ENCODE measurements at places on chromosomes 13 and 19.

DNA sequence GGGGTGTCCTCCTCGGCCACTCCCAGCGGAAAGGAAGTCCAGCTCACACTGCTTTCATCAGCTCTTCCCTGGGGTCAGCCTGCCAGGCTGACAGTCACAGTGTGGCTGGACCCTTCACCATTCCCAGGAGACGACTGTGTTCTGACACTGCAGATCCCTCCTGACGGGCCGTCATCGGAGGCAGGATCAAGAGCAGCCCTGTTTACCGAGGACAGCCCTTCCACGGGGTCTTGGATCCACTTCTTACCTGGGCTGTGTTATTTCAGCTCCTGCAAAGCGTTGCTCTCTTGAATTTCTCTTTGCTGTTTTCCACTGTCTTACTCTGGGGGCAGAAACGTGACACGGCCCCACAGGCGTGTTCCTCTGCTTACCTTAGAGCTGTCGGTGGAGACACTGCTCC lies 149.9 kb upstream of the SOX1 start:
- DNase-seq = no peak

- DNase-seq = no peak
Measured at GRCh38 chr13:51101636-51102235, 9.3 kb downstream of the C13orf42 start.

GRCh38 chr19:33508941-33509614 lies 12.5 kb downstream of the PEPD start:
- no peak for DNase-seq

- DNase-seq = no peak
Measured at GRCh38 chr13:49271264-49271663, 23.5 kb downstream of the CDADC1 start.

DNA sequence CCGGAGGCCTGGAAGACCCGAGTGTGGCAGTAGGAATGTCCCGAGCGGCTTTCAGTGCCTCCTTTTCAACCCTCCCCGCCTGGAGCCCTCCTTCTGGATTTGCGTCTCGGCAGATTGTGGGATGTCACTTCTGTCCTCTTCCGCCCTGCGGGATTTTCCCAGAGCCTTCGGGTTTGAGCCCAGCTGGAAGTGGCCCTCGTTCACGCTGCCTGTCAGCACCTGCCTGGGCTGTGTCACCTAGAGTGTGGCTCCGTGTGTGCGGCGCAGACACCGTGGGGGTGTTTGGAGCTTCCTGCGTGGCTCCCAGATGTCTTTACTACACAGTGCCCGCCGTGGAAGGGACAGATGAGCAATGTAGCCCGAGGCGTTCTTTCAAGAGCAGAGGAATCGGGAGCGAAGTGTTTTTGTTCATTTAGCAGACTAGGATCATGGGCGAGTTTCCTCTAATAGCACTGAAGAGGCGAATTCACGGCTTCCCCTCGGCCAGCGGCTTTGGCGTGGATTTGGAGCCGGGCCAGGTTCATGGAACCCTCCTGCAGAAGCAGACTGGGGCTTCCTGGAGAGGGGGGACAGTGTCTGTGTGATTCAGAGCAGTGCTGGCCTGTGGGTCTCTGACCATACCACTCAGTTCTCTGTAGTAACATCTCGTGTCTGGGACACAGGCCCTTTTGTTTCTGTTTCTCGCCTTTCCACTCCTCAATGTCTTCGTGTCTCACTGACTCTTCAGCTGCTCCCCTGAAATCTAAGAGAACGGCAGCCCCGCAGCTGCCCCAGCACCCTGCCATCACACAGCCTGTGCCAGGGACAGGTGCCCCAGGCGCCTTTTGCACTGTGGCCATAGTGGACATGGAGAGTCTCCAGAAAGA lies 68.0 kb downstream of the KDM4B start:
- no peak for DNase-seq

DNA sequence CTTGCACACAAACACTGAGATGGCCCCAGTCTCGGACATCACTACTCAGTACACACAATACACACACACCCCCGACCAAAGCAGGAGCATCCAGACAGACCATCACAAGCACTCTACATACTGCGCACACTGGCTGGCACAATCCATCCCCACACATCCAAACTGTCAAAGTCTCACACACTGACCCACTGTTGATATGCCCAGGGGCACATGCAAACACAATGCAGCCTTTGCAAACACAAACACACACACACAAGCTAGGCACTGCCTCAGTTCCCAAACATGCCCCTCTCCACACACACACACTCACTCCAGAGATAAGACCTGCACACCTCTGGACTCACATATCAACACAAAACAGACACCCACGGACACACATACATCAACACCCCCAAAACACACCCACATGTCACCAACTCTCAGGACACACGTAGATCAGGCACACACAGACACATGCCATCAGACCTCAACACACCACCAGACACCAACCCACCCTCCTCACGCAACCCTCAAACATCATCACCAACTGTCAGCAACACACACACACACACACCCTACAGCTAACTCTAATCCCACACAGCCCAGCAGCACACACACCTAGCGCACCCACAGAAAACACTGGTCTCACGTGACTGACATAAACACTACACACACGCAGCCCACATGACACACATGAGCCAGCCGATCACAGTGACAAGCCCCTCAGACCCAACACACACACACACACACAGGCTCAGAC lies 1.9 kb downstream of the BBC3 start:
- DNase-seq = no peak

GRCh38 chr19:38990949-38991697 lies 15.6 kb upstream of the FBXO17 start:
- DNase-seq = no peak

- no peak for DNase-seq
Measured at GRCh38 chr19:37979547-37980082, 72.6 kb downstream of the SIPA1L3 start.

DNA sequence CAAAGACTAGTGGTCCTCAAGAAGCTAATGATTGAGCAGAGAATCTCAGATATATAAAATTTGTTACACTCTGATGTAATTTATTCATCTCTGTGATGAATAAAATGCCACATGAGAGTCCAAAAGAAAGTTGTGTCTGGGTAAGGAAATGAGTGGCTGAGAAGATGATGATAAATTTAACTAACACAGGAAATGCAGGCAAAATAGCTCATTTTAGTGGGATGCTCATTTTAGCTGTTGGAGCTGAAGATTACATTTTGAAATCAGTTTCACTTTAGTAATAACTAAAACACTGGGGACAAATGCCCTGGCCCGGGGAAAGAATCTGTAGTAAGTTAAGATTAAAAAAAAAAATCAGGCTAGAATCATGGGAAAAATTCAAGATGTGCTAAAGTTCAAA lies 35.2 kb downstream of the SPRY2 start:
- no peak for DNase-seq

GRCh38 chr19:46350758-46351159 lies 3.9 kb downstream of the PPP5C start:
- DNase-seq = peak; percentile 49

DNA sequence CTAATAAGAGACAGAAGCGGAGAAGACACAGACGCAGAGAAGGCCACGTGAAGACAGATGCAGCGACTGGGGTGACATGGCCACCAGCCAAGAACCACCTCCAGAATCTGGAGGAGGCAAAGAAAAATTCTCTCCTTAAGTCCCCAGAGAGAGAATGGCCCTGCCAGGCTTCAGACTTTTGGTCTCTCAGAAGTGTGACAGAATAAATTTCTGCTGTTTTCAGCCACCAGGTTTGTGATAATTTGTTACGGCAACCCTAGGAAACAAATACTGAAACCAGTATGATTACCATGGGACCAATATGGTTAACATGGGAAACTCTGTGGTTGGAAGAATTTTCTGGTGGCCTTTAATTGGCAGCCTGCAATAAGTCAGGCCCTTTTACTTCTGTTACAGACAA lies 63.9 kb upstream of the DOCK9 start:
- no peak for DNase-seq
